Caco-2 (cell line): ENCODE measurements at places on chromosomes 1 and 21.

GRCh38 chr1:246121533-246121932, 385.5 kb downstream of the SMYD3 start:
- DNase-seq = no peak

DNA sequence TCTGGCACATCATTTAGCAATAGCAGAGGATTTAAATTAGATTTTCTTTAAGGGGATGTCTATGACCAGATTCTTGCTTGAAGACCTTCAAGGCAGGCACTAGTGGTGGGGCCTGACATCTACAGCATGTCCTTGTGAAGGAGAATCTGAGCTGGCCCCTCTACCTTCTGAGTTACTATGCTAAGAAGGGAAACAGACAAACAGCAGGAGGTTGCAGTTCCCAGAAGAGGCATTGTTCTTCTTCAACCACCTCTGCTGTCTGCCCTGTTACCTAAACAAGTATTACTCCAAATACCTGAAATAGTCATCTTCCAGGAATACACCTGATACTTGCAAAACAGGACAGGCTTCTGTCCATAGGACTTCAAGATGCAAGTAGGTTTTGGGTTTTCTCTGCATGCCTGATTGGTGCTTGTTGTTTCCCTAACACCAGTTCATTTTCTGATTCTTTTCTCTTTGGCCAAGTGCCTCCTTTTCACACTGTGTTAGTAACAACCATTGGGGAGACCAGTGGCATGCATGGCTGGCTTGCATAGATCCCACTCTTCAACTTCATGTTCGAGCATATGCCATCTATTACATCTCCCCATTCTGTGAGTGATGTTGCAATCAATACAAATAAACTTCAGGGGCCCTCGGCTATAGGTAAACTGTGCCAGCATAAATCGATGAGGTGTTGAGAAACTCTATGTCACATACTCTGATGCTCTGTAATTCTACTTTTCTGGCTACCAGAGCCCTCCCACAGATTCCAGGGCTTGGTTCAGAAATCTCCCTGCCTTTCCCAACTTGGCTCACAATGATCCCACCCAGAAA, 93.0 kb upstream of the DUSP10 start:
- DNase-seq = no peak

GRCh38 chr1:116474921-116475849, 95.6 kb downstream of the CD58 start:
- peak; percentile 92 for DNase-seq

GRCh38 chr1:151511636-151512215, 539 bp downstream of the CGN start:
- DNase-seq = peak; percentile 70

- DNase-seq = peak; percentile 41
Observed at GRCh38 chr1:164602480-164603093, 43.6 kb downstream of the PBX1 start.

GRCh38 chr1:173476197-173476664, 904 bp upstream of the PRDX6 start:
- DNase-seq = no peak
